Renal pelvis (tissue), 12 donors: ENCODE measurements at places on chromosomes 2 and 18. TPM values are rescaled to one million over a fixed set of nuclear protein-coding genes. Genes with fewer than 3 reads are reported as not detected.

DNA sequence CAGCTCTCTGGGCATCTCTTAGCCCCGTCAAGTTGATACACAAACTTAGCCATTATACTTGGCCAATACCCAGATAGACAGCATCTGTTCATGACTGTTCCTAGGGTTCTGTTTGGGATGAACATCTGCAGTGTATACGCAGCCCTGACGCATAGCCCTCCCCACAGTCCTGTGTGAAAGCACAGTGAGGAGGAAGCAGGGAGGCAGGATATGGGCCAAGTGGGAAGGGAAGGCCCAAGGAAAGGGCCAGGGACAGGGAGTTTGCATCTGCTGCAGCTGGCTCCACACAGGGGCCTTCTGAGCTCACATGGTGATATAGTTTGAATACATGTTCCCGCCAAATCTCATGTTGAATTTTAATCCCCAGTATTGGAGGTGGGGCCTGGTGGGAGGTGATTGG lies 80.2 kb downstream of the CMPK2 start:
- DNase-seq = no peak

LONRF2 gene
- polyA plus RNA-seq = 4.1 TPM

DNA sequence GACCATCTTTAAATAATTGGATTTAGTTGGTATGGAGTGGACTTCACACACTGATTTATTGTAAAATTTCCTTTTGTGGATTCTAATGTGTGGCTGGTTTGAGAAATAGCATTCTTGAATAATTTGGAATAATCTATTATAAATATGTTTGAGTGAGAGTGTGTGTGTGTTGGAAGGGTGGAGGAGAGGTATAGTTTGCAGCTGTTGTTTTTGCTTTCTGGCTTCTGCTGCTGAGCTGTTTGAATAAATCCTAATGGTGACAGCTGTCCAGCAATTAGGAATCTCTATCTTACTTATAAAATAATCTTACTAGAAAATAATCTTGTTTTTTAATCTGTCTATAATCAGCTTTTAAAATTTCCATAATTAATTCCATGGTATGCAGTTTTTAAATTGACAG lies 1283.0 kb upstream of the CDH2 start:
- no peak for DNase-seq

- no peak for DNase-seq
Observed at GRCh38 chr18:36766836-36767235, 62.0 kb downstream of the TPGS2 start.

- no peak for DNase-seq
Observed at GRCh38 chr2:96097951-96098823, 18.2 kb downstream of the ADRA2B start.

NR4A2 gene
- 0.34 TPM for polyA plus RNA-seq
